ENCODE measurements at places on chromosomes 11 and 22. TPM values are rescaled to one million over a fixed set of nuclear protein-coding genes. Genes with fewer than 3 reads are reported as not detected.

DNA sequence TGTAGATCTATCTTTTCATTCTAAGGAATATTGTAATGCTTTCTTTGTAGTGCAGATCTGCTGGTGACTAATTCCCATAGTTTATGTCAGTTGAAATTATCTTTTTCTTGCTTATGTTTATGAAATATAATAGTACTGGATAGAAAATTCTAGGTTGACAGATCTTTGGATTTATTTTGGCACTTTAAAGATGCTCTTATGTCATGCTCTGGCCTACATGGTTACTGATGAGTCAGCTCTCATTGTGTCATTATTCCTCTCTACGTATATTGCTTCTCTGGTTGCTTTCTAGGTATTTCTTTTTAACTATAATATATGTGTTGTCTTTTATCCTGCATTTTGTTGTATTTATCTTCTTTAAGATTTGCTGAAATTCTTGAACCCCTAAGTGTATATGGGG, 955.5 kb upstream of the CHORDC1 start:
- no peak for DNase-seq

The FOLR2 gene
- total RNA-seq = not detected

The OR5A1 gene
- total RNA-seq = not detected

DNA sequence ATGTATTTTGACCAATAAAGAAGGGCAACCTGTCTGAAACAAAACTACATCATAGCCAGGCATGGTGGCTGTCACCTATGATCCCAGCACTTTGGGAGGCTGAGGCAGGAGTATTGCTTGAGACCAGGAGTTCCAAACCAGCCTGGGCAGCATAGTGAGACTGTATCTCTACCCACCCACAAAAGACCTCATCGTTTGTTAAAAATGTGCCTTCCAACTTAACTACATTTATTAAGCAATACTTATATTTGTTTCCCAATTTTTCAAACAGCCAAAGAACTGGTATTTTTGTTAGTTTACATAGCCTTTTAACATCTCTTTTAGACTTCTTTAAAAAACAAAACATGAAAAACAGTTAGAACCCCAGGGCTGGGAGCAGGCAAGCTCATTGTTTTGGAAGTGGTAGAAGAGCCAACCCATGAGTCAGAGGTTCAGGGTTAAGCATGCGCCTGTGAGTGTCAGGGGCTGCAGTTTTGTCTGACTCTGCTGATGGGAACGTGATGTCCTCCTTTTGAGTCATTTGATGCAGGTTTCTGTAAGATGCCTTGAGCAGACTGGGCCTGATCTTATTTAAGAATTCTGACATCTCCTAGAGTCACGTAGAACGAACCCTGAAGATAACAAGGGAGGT, 53.9 kb upstream of the CRTAM start:
- no peak for DNase-seq

All from activated CD4-positive, alpha-beta T cell treated with anti-CD3 and anti-CD28 coated beads, Interleukin-2, amount 10 ng/mL, durations not matched to agents 24 days and 14 days (primary cell).